ENCODE measurements at places on chromosomes 11 and 22. TPM values are rescaled to one million over a fixed set of nuclear protein-coding genes. Genes with fewer than 3 reads are reported as not detected.

DNA sequence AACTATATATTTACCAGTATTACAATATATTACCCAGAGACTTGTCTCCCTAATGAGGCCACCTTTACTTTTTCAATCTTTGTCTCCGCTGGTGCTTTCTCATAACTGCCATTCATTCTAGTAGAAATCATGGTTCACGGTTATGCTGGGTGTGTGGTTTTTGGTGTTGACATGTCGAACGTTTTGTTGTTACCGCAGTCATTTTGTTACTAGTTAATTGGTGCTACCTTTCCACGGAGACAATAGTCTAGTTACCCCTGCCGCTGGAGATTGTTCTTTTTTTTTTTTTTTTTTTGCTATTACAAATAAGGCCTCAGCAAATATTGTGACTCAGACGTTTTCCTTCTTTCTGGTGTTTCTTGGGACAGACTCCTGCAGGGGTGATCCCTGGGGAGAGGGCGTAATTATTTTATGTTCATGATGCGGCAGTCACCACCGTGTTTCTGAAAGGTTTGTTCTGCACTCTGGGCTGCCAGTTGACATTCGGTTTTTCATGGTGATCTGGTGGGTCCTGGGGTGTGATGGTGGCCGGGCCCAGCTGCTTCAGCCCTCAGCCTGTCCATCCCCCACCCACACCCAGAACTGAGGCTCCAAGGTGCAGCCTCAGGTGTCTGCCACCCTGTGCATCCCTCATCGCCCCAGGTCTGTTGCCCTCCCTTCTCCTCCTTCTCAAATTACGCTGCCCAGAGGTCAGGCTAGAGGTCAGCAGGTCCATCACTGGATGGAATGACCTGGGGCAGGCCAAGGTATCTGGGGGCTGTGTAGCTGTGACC lies 28.6 kb downstream of the LRP5 start:
- no peak overlapping the region for H3K4me3 ChIP-seq
- no peak overlapping the region for H3K27ac ChIP-seq
- no peaks in the 10 kb centered on the region for H3K27me3 ChIP-seq
- H3K36me3 ChIP-seq: peaks cover 3% of the 10 kb centered on the region

DNA sequence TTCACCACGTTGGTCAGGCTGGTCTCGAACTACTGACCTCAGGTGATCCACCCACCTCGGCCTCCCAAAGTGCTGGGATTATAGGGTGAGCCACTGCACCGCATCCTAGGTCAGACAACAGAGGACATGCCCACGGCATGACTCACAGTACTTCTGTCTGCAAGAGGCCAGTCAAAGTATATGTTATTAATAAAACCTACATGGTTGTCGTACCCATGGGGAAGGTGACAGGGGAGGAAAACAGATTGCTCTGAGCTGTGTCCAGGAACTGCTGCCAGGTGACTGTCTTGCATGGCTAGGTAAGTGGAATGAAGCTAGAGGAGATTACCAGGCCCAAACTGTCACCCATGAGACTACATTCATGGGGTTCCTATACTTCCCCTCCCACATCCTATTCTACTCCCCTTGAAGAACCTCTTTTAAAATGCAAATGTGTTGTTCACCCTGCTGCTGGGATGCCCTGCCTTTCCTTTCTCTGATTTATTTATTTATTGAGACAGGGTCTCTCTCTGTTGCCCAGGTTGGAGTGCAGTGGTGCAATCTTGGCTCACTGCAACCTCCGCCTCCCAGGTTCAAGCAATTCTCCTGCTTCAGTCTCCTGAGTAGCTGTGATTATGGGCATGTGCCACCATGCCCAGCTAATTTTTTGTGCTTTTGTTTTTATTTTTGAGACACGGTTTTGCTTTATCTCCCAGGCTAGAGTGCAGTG lies 2.0 kb upstream of the NLRX1 start:
- no peak for DNase-seq
- H3K36me3 ChIP-seq: no peaks in the 10 kb centered on the region
- no peak overlapping the region for H3K27ac ChIP-seq
- H3K4me1 ChIP-seq: no peaks in the 10 kb centered on the region
- no peak overlapping the region for H3K4me3 ChIP-seq
- no peaks in the 10 kb centered on the region for H3K27me3 ChIP-seq

The TREH gene
- not detected for total RNA-seq

GRCh38 chr22:21448627-21449416 lies 18.4 kb upstream of the TMEM191C start:
- 0 out of 2 replicates have a peak, but pooled peaks cover 4% of the 10 kb centered on the region for H3K36me3 ChIP-seq
- H3K27me3 ChIP-seq: no peaks in the 10 kb centered on the region
- H3K4me1 ChIP-seq: peaks cover 3% of the 10 kb centered on the region
- H3K27ac ChIP-seq: no peak overlapping the region
- DNase-seq: peak; percentile 0
